Memory B cell (primary cell): ENCODE measurements at places on chromosomes 1 and 21.

- no peak for DNase-seq
These were observed 16.6 kb downstream of the TEX35 start for GRCh38 chr1:178529364-178530036.

- no peak for DNase-seq
These were observed 126.5 kb downstream of the CAPN8 start for GRCh38 chr1:223538981-223539380.

DNA sequence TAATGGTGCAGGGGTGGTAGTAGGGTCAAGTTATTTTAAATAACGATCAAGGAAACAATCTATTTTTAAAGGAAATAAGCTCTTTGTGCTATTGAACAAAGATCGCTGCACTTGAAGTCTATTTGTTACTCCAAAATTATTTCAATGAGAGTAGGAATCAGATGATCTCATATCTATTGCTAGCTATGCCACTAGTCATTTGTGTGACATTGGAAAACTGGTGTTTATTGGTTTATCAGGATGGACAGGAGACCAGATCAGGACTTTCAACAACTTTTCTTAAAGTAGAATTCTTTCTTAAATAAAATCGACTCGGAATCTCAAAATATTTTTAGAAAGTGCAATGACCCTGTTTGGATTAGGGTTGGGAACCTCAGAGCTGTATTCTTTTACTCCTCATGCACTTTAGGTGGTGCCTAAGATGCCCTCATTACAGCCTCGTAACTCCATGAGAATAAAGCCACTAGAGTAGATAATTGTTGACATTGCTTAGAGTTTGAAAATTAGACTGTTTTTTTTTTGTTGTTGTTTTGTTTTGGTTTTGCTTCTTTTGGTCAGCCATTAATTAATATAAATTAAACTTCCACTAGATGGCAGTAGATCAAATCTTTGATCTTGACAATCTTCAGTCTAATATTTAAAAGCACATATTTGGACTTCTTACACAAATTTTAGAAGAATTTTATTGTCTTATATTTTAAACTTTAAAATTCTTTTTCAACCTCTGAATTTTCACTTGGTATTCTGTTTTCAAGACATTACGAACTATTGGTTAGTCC, 352.4 kb downstream of the USP25 start:
- no peak for DNase-seq

DNA sequence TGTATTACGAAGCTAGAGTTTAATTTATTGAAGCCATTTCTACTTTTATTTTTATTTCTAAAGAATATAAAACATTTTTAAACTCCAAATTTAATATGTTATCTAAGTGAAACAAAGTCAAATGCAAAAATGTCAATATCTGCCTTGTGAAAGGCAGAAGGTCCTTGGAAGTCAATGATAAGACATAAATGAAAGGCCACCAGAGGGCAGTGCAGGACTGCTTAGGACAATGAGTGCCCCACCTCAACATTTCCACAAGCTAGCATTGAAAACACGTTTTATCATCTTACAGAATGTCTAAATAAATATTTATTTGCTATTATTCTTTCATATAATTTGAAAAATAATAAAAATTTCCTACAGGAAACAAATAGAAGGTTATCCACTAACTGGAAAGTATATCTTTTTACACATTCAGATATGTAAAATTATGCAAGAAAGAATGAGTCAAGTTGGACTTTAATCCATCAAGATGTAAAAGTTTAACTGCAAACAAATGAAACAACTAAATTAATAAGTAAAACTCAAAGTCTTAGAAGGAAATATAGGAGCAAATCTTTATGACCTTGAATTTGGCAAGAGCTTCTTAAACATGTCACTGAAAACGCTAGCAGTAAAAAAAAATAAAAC, 140.1 kb upstream of the FMN2 start:
- DNase-seq, result no peak

DNA sequence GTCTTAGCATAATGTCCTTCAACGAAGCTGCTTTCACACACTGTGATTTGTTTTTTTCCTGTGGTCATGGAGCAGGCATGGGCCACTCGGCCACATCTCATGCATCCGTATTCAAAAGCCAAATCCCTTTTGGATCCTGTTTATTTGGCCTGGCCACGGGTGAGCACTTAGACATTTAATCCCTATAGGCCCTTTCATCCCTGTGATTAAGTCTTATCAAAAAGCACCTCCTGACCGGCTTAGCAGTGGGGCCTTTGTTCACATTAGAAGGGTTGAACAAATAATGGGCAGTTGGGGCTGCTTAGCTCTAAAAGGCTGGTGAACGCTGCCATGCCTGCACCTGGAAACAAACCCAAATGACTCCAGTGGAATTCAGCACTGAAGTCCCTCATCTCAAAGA, 2.0 kb downstream of the KCNE2 start:
- DNase-seq, result no peak

- DNase-seq, result no peak
These were observed 72.2 kb upstream of the GJB5 start for GRCh38 chr1:34682452-34683223.

- no peak for DNase-seq
These were observed 87.6 kb upstream of the DISP3 start for GRCh38 chr1:11391327-11391726.

- DNase-seq, result no peak
These were observed 74.0 kb upstream of the DEPDC1 start for GRCh38 chr1:68570871-68571270.

GRCh38 chr1:54007613-54008012, 10.4 kb downstream of the LDLRAD1 start:
- DNase-seq, result no peak

DNA sequence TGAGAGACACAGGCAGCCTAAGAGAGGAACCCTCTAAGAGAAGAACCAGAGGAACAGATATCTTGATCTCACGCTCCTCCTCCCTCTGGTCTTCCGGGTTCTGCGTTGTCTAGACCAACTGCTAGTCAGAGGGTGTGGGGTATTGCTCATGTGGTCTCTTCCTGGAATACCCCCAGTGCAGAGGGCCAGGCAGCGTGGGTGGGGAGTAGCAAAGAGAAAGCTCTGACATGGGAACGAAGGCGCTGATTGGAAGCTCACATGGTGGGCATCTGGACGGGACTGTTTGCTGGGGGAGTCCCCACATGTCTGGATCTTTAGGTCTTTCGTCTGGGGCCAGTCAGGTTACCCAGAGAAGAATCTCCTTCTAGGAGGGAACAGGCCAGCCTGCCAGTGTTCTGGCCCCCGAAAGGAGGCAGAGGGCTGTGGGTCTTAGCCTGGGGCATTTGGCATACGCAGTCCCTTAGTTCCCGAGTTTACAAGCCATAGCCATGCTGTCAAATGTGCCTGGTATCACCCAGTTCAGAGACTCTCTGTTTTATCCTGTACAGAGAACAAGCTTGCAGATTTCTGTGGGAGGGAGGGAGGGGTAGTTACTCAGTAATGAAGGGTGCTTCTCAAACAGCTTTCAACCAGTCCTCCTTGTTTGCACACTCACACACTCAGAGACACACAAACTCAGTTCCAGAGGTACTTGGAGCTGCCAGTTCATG, 18.3 kb upstream of the IL6R start:
- DNase-seq, result peak; percentile 48

- no peak for DNase-seq
These were observed 39.1 kb downstream of the KANK4 start for GRCh38 chr1:62280150-62280549.

GRCh38 chr1:8075511-8076051, 49.5 kb upstream of the ERRFI1 start:
- no peak for DNase-seq

- DNase-seq, result no peak
These were observed 1.3 kb upstream of the SLC50A1 start for GRCh38 chr1:155134322-155134721.

DNA sequence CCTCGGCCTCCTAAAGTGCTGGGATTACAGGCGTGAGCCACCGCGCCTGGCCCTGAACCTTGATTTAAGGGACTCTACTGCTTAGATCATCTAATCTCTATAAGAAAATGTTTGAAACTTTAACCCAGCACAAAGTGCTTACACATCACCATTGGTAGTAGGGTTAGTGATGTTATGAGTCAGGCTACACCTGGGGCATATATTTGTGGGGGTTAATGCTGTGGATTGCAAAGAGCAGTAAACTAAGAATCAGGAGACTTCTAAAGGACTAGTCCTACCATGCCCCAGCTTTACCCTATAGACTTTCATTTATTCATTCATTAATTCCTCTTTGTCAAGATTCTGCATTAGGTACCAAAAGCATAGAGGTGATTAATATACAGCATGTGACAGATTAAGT, 880.5 kb downstream of the TTLL7 start:
- DNase-seq, result no peak

DNA sequence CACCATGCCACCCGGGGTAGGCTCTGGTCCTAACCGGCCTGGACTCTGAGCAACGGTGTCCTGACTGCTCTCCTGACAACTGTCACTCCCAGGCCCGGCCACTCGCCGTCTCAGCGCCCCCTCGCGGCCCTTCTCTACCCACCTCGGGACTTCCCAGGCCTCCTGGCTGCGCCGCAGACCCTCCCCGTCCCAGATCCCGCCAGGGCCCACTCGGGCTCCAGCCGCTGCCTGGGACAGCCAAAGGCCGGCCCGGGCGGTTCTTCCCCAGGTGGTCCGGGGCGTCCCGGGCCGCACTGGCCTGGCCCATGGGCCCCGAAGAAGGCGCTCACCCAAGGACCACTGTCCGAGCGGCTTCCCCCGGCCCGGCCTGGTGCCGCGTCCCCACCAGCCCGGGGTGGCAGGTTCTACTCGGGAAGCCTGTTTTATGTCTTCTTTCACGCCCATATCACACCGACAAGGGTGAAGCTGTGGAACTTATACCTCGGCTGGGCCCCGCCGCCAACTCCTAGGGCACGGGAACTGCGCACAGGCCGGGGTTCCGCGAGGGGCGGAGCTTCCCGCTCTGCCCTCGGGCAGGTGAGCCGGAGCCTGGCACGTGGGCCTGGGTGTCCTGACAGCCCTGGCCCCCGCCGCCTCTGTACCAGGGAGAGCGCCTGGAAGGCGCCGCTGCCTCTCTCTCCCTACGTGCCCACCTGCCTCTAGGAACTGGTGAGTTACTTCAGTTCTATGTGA, 138.3 kb downstream of the TTLL7 start:
- DNase-seq, result peak; percentile 81

- DNase-seq, result no peak
These were observed 25.1 kb downstream of the WDR64 start for GRCh38 chr1:241677201-241677600.

- DNase-seq, result no peak
These were observed 6.2 kb upstream of the SLC5A9 start for GRCh38 chr1:48216313-48216712.

DNA sequence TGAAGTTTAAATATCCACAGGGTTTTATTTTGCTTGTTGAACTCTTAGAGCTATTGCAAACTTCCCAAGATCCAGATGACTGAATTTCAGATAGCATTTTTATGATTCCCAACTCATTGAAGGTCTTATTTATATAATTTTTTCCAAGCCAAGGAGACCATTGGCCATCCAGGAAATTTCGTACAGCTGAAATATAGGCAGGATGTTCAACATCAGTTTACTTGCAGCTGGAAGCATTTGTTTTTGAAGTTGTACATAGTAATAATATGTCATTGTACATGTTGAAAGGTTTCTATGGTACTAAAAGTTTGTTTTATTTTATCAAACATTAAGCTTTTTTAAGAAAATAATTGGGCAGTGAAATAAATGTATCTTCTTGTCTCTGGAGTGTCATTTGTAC, 32.8 kb upstream of the DDR2 start:
- DNase-seq, result no peak

DNA sequence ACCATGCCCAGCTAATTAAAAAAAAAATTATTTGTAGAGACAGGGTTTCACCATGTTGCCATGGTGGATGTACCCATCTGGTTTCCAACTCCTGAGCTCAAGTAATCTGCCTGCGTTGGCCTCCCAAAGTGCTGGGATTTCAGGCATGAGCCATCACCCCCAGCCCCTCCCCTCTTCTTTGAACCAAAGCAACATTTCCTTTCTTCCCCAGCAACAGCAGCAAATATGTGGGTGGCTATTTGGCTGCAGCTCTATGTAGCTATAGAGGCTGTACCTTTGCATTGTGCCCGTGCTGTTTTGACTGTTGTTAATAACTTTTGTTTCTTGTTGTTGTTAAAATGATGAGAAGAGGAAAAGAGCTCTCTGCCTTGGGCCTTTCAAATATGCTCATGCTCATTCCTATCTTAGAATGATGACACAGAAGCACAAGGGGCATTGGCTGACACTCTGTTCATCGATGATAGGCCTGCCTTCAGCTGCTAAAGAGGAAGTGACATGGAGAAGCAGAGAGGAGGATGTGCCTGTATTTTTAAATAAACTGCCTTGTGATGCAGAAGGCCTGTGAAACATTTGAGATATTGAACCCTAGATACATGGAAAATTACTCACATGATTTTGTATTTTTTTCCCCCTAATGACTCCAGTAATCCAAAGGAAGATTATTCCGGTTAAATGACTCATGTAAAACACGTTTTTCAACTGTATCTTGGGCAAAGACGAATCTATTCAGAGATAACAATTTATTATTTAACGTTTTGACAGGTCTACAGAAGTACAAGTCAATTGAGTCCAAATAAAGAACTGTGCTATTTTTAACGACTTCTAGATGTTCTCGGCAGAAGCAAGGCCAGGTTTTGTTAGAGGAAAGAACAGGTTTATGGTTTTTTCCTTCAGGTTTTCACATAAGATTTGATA, 20.5 kb upstream of the XPR1 start:
- no peak for DNase-seq

DNA sequence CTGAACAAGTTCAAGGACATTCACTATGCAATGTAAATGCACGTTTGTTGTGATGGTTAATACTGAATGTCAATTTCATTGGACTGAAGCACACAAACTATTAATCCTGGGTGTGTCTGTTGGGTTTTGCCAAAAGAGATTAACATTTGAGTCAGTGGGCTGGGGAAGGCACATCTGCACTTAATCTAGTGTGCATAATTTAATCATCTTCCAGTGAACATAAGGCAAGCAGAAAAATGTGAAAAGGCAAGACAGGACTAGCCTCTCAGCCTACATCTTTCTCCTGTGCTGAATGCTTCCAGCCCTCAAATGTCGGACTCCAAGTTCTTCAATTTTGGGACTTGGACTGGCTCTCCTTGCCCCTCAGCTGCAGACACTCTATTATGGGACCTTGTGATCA, 40.1 kb downstream of the PRPF38A start:
- no peak for DNase-seq

GRCh38 chr1:186479162-186479561, 18.2 kb upstream of the PDC start:
- no peak for DNase-seq

DNA sequence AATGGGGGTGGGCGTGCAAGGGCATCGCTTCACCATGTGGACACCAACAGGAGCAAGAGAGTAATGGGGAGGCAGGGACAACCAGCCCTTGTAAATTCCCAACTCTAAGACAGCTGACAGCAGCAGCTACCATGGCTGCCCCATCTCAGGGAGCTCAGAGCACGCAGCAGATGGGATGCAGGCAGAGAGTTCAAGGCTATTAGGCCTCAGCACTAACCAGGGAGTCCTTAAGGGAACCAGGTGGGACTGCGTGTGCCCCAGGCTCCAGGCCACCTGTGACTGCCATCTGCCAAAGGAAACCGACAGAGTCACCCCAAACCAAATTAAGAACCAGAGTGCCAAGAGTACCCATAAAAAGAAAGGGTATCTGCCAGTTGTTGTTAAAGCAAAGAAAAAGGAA, 33.7 kb upstream of the PRDM2 start:
- DNase-seq, result peak; percentile 10

GRCh38 chr1:46317323-46317722, 13.8 kb downstream of the UQCRH start:
- DNase-seq, result no peak

GRCh38 chr1:39623053-39623452, 16.4 kb downstream of the HEYL start:
- no peak for DNase-seq
